Caki2 (cell line): ENCODE measurements at places on chromosomes 2 and 18.
A peak's percentile ranks its signal among the peaks of the same experiment; 100 is the strongest.

- peak; percentile 21 for DNase-seq
Measured at GRCh38 chr2:108323619-108324018, 34.9 kb downstream of the SULT1C2 start.

GRCh38 chr18:13096719-13097118 is 105.6 kb downstream of the CEP192 start:
- DNase-seq, result no peak

DNA sequence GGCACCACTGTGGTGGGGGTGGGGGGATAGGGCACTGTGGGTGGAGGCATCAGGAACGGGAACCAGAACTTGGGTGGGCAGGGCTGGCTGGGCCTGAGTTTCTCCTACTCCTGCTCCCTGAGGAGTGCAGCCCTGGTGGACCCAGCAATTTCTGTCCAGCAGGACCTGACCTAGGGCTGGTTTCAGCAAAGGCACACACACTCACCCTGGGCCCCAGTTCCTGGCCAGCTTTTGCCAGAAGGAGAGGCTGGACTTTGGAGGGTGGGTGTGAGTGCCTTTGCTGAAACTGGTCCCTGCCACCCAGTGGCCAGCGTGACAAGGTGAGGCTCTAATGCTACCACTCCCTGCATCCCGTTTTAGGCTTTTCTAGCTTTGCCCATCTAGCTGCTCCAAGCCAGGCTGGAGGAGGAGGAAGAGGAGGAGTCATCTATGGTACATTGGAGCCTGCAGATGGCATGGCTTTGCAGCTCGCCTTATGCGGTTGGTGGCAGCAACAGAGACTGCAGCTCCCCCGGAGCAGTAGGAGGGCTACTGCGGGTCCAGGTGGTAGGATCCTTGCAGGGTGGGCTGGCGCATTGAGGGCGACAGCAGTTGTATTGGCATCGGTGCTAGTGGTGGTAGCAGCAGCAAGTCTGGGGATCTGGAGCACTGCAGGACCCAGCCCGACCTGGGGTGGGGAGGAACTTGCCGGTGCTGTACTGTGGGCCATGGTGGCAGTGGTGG is 40.4 kb upstream of the IMP4 start:
- DNase-seq, result no peak

GRCh38 chr18:50656841-50657470 is 97.1 kb downstream of the MAPK4 start:
- DNase-seq, result no peak

GRCh38 chr18:32552421-32553030 is 81.8 kb upstream of the GAREM1 start:
- peak; percentile 26 for DNase-seq

DNA sequence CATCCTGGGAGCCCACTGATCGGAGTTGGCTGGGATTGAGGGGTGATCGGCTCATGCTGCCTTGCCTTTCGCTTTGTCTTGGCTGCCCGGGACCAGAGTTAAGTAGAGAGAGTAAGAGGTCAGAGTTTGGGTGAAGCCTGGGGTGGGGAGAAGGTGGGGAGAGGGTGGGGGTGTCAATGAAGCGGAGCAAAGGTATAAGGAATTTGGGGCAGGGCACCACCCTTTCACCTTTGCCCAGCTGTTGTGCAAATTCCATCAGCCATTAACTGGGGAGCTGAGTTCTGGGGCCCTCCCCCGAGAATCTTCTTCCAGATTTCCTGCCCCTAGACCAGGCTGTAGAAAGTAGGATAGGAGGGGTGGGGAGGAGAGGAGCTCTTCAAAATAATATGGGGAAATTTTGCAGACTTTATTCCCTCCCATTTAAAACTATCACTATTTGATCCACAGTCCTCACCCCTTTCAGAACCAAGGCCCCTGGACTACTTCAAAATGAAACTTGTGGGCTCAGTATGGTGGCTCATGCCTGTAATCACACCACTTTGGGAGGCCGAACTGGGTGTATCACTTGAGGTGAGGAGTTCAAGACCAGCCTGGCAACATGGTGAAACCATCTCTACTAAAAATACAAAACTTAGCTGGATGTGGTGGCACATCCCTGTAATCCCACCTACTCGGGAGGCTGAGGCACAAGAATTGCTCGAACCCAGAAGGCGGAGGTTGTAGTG is at the start of gene SLC23A3:
Gene SLC23A3, minus strand, starts transcription at position 100 of the 725 bp plus-strand sequence. Its CDS starts 45 bp downstream, at position 55.
- no peak for DNase-seq

GRCh38 chr2:62201307-62201706 is 5.4 kb downstream of the B3GNT2 start:
- no peak for DNase-seq
